Astrocyte of the cerebellum (primary cell): ENCODE measurements at places on chromosomes 12 and 14.

- DNase-seq, result no peak
These were observed 6.0 kb upstream of the ASB2 start for GRCh38 chr14:93982230-93983007.

GRCh38 chr14:45757655-45758054 is 504.7 kb upstream of the MIS18BP1 start:
- DNase-seq, result no peak

DNA sequence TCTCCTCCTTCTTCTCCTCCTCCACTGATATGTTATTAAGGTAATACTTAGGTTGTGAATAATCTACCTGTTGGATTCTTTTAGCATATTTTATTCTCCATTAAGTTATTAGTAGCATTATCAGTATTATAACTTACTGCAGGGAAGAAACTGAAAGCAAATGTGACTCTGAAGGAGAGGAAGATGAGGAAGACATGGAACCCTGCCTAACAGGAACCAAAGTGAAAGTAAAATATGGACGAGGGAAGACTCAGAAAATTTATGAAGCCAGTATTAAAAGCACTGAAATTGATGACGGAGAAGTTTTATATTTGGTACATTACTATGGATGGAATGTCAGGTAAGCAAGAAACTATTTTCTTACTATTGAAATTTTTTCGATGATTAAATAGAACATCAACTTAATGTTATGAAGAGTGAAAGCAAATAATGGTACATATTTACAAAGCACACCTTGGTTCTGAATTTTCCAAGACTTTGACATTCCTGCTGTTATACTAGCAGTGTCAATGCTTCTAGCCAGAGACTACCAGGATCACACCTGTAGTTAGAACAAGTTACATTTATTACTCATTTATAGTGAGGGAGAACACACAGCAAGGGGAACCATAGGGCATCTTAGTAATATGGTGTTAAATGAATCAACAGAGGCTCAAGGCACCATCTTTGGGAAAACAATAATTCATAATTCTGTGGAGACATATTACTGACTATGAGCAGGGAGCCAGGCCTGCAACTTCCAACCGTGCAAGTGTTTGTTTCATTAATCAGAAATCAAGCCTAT is 42.0 kb upstream of the TOMM20L start:
- no peak for DNase-seq

DNA sequence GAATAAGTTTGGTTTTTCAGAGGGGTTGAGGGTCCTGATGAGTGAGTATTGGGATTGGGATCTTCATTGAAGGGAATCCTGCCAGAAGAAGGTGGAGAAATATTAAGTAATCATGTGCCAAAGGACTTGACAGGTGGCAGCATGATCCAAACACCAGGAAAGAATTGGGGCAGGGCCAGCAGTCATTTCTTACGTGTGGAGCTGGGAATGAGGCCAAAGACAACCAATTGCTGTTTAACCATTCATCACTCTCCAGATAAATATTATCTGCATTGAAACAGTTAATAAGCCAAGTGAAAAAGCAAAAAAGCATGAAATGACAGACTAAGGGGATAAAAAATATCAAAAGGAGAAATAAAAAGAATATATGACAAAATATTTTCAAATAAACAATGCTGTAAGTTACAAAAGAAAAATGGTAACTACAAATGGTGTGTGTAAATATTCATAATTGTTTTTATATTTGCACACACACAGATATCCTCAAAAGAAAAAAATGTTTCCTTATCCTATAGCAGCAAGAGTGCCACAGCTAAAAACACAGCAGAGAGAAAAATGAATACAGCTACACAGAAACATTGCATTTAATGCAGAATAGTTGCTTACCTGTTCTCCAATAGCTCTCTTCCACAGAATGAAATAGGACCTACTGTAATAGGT is 26.2 kb downstream of the C2CD5 start:
- peak; percentile 27 for DNase-seq

- DNase-seq, result no peak
These were observed 323.8 kb downstream of the APAF1 start for GRCh38 chr12:98968896-98969295.

- DNase-seq, result no peak
These were observed 381.6 kb downstream of the FOXG1 start for GRCh38 chr14:29148221-29148620.

DNA sequence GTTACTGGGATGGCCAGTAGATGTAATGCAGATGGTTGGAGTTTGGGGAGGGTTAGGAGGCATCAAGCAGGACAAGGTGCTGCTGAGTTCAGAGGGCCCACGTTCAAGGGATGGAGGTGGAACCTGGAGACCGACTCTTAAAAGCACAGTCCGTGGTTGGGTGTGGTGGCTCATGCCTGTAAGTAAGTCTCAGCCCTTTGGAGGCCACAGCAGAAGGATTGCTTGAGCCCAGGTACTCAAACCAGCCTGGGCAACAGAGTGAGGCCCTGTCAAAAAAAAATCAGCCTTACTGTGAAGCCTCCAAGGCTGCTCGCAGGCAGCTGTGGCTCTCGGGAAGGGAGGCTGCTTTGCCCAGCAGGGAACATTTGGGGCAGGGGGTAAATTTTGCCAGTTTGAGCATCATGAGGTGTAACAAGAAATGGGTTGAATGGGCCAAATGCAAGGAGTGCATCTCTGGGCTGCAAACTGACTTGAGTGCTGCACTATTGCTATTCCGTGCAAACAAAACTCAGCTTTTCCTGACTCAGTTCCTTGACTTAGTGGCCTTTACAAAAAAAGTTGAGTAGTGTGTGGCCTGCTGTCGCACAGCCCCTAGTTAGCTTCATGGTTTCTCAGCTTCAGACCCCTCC is 55.0 kb downstream of the ANAPC7 start:
- no peak for DNase-seq

- no peak for DNase-seq
These were observed 10.5 kb downstream of the ARHGEF25 start for GRCh38 chr12:57621497-57622292.

- no peak for DNase-seq
These were observed 12.0 kb upstream of the RTL1 start for GRCh38 chr14:100915560-100915959.

GRCh38 chr12:121217761-121218160 is 7.8 kb downstream of the P2RX4 start:
- DNase-seq, result no peak

DNA sequence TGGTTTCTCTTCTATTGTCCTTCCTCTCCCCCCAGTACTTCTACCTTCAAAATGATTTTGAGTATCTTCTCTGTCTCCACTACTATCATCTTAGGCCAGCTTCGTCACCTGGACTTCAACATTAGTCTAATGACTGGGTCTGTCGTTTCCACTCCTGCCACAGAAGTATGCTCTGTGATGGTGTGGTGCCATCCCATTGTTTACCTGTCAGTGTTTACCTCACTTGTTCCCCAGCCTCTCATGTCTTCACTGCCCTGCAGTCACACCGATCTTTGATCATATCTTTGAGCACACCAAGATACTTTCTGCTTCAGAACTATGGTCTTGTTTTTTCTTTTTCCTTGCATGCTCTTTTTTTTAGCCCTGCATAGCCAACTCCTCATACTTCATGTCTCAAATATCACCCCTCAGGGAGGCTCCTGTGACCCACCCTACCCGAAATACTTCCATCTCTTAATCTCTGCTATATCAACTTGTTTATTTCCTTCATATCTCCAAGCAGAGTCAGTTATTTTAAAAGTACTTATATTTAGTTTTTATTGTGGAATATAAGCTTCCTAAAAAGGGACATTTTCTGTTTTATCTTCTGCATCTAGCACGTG is 60.4 kb downstream of the ANO6 start:
- DNase-seq, result no peak

DNA sequence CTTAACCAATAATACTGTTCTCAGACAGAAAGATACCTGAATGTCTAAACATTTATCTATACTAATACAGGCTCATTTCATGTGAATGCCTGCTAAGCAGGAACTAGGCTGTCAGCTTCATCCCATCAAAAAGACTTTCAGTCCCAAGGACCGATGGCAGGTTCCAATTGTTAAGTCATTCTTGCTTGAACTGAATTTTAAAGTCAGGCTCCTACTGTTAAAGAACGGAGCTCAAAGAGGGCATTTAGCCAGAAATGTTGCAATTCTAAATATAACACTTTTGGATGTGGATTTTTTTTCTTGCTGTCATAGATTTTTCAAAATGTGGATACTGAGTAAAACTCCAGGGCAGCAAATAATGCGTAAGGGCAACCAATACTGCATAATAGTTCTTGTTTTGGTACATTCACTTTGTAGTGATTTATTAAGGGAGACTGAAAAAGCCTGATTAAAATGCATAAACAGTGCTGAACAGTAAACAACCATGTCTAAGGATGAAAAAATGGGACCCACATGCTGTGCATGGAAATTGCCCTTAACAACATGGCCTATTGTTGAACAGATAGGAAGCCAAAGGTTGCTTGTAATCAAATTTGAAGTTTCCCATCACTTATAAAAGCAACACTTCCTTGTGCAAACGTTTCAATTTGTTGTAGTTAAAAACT is 38.6 kb upstream of the DBX2 start:
- no peak for DNase-seq
